ENCODE measurements at places on chromosomes 16 and 17. TPM values are rescaled to one million over a fixed set of nuclear protein-coding genes. Genes with fewer than 3 reads are reported as not detected.

The MT1A gene
- total RNA-seq, result 1.1 TPM

The CEP20 gene
- 19.7 TPM for total RNA-seq

The JUP gene
- 18.8 TPM for total RNA-seq

GRCh38 chr16:64615630-64616280 is 506.1 kb downstream of the CDH11 start:
- no peak for DNase-seq

DNA sequence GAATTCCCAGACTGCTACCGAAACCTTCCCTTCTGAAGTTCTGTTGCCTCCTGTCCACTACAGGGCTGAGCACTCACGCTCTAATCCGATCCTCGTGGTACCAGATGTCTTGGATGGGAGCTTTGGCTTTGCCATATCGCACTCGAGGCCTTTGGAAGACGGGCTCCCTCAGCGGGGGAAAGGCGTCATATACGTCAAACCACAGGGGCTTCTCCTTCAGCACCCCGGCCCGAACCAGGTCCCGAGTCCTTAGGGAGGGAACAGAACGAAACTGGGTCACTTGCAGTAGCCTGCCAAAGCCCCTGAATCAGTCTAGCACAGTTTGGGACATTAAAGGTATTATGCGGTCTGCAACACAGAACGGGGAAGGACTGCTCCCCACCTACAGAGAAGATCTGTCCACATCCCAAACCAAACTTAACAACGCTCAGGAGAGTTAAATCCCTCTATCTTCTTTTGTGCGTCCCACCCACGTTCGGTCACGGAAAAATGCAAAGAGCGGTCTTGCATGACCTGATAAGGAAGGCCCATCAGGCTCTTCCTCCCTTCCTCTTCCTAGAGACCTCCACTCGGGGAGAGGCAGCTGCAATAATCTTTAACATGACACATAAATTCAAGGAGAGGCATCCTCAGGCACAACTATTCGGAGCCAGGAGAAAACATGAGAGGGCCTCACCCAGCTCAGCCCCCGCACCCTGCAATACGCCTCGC is 526 bp downstream of the MRPS23 start:
- no peak for DNase-seq

Data from chondrocyte (in vitro differentiated cells).